Fibroblast of skin of left quadriceps (primary cell): ENCODE measurements at places on chromosomes 13 and 19.

DNA sequence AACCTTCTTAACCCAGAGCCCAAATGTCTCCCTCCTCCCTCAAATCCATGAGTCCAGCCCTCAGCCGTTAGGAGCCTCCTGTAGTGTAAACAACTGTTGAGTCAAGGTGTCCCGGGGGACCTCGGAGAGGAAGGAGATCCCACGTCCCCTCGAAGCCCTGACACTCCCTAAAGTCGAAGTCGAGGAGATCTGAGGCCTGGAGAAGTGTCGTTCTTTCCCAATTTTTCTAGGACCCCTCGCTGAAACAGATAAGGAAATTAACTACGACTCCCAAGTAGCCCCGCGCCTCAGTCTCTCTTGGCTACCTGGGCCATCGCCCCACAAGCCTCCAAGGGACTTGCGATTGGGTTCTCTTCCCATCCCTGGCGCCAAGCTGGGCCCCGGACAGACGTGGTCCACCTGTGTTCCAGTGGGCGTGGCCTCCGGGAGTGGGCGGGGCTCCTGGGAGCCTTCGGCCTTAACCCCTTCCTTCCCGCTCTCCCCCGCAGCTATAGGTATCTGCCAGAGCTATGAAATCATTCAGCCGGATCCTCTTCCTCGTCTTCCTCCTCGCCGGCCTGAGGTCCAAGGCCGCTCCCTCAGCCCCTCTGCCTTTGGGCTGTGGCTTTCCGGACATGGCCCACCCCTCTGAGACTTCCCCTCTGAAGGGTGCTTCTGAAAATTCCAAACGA is 869 bp downstream of the GFY start:
- DNase-seq = no peak

DNA sequence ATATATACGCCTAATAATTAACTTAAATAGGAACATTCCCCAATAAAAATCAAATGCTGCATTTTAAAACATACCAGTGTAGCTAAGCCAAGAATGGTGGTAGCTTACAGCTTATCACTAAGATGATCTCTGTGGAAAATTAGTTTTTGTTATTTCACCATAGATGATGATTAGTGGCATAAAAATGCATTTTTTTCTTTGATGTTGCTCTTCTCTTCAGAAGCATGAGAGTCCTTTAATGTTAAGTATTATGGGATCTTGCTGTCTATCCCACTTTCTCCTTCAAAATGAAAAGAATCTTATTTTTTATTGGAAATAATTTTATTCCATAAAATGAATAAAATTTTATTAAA is 731.0 kb downstream of the SLITRK1 start:
- peak; percentile 9 for DNase-seq

DNA sequence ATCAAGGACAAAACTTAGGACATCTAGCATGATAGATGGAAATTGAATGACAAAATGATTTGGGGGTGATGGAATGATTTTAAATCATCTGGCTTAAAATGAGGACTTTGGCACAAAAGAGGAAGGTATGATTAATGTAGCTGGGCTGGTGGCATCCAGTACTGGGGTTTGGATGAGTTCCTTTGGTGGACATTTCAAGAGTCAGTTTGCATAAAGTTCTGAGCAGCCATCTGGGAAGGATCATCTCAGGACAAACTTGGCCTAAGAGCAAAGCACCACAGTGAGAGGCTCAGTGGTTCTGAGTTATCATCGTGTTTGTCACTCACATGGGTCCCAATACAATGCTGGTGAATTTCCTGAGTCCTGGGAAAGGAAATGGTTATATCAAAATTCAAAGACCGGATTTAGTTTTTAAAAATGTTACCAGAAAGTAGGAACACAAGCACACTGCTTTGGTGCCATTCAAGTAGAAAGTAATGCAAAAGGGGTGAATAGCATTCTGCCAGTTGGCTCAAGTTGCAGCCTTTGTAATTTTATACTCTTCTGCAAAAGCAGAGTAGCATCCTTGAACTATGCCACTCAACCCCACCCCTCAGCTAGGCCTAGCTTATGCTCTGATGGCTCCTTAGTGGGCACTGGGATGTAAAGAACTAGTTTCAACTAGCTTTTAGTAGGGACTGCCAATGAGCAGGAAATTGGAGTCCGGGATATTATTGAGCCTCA is 219.0 kb downstream of the COG6 start:
- no peak for DNase-seq

- DNase-seq = no peak
Observed at GRCh38 chr19:8023371-8023770, 17.9 kb upstream of the ELAVL1 start.

DNA sequence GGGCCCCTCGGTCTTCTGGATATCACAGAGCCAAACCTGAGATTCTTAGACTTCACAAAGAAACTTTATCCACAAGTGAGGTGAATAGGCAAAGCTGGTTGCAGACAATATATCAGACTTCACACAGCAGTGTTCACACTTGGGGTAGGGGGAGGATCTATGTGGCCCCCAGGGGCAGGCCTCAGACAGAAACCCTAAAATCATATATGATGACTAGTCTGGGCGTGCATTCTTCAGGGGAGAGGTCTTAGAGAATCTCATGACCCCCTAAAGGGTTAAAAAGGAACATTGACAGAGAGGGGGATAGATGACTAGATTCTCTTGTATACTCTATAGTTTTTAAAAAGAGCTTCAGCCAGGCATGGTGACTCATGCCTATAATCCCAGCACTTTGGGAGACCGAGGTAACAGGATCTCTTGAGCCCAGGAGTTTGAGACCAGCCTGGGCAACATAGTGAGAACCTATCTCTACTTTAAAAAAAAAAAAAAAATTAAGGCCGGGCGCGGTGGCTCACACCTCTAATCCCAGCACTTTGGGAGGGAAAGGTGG is 2.8 kb downstream of the TYROBP start:
- DNase-seq = no peak

DNA sequence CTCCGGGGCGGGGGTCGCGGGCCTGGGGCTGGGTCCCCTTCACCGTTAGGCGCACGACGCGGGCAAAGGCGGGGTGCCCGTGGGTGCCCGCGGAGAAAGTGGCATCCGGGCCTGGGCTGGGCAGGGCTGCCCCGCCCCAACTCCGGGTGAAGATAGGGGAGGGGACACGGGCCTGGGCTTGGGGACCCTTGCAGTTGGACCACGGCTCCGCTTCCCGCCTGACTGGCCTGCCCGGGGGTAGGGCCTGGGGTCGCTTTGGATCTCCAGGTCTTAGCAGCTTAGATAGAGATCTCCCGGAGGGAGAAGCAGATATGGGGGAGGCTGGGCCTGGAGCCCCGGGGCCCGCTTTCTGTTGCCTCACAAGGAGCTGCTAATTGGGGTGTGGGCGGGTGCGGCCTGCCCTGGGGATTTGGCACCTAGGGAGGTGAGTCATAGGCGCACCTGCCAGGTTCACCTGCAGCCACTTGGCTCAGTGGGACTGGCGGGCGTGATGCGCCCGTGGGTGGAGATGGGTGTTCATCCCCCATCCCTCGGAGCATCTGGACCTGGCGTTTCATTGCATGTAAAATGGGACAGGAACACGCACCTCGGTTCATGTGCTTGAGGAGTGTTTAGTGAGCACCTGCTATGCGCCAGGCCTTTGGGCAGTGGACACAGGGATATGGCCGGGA is 585 bp downstream of the MAP1S start:
- DNase-seq = no peak

- no peak for DNase-seq
Observed at GRCh38 chr13:36582977-36583376, 90.8 kb upstream of the SERTM1 start.

DNA sequence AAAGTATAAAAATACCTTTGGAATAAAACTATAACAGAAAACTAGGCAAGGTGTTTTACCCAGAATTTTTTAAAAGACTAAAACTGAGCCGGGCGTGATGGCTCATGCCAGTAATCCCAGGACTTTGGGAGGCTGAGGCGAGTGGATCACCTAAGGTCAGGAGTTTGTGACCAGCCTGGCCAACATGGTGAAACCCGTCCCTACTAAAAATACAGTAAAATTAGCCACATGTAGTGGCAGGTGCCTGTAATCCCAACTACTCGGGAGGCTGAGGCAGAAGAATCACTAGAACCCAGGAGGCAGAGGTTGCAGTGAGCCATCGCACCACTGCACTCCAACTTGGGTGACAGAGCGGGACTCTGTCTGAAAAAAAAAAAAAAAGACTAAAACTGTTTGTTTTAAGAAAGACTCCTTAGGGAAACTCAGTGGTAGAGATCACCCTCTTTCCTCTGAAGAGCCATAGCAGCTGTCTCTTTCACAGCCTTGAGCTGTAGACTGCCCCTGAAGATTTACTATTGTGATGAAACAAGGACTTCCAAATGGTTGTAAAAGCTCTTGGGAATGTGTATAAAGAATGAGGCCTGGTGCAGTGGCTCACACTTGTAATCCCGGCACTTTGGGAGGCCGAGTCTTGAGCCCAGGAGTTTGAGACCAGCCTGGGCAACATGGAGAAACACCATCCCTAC is 14.7 kb upstream of the KCTD4 start:
- no peak for DNase-seq

GRCh38 chr19:45125975-45126493 is 33.1 kb downstream of the PPP1R37 start:
- DNase-seq = peak; percentile 7

GRCh38 chr19:3707868-3708206 is 347 bp upstream of the TJP3 start:
- no peak for DNase-seq

- DNase-seq = peak; percentile 57
Observed at GRCh38 chr13:41931337-41931736, 29.6 kb downstream of the VWA8 start.

DNA sequence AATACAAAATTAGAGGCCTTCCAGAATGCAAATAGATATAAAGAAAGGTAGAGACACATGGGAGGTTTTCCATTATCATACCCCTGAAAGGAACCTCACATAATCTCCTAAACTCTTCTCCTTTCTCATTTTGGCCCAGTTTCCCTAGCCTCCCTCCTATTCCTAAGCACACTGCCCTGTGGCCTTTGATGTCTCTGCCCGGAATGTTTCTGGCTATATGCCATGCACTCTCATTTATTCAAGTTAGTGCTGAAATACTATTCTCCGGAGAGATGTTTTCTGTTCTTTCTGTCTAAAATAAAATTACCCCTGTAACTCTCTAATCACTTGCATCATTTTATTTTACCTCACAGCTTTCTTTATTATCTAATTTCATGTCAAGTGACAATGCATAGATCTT is 1287.7 kb downstream of the SLITRK5 start:
- no peak for DNase-seq

DNA sequence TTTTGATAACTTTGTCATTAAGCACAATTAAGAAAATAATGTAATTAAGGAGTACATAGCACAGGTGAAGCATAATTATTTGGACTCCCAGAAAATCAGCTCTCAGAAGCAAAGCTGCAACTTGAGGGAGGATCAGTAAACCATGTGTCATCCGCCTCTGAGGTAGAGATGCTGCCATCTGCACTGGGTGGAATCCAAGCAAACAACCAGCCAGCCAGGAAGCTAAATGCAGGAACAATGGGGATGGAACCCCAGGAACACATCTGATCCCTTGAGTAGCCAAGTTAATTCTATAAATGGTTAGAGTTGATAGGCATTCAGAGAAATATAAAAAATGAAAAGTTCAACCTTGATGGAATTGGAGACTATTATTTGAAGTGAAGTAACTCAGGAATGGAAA is 520.2 kb downstream of the RFC3 start:
- no peak for DNase-seq

DNA sequence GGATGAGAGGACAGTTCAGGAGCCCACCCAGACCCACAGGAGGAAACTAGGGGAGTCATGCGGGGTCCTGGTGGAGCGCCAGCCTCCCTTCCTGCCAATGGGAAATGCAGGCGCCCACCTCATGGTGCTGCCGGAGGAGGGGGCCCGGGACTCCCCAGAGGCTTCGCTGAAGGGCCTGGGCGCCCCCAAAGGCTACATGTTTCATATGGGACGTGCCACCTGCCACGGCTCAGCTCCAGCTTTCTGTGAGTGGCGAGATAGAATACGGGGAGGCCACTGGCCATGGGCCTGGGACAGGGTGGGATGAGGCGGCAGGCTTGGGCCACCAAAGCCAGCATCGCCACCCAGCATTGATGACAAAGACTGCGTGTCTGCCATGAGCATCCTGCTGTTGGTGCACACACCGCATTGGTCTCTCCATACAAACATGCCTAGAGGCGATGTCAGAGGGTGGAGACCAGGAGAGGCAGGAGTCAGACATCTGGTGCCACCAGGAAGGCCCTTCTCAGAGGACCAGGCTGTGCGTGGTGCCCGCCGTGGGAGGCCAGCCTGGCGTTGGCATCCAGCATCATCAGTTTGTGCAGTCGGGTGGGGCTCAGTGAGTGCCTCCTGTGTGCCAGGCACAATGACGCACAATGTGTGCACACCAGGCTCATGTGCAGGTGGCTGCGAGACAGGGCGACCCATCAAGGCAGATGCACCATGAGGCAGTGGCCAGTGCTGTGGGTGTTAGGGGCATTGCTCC is 1.2 kb upstream of the F10 start:
- DNase-seq = no peak
